ENCODE measurements at places on chromosomes 2 and 18.

DNA sequence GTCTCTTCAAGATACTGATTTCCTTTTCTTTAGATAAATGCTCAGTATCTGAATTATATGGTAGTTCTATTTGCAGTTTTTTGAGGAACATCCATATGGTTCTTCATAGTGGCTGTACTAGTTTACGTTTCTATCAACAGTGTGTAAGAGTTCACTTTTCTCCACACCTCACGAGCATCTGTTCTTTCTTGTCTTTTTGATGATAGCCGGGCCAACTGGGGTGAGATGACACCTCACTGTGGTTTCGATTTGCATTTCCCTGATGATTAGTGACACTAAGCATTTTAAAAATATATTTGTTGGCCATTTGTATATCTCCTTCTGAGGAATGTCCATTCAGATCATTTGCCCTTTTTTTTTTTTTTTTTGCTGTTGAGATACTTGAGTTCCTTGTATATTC is 458.8 kb downstream of the SETBP1 start:
- DNase-seq, result no peak

GRCh38 chr2:178796079-178796677 is 11.0 kb downstream of the TTN start:
- peak; percentile 51 for DNase-seq

DNA sequence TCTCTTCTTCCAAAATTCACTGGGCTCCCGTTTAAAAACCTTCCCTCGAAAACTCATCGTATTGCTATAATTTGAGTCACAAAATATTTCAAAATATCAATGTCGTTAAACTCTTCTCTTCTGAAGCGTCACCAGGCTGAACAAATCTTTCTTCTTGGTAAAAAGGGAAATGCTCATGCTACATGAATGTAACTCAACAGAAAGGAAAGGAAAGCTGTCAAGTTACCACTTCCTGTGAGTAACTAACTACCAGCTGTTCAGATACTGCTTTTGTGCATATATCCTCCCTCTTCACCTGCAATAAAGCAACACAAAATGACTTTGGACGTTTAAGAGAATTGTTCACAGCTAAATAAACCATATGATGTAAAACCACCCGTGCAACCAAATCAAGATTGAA is 95.4 kb downstream of the DOCK10 start:
- no peak for DNase-seq

DNA sequence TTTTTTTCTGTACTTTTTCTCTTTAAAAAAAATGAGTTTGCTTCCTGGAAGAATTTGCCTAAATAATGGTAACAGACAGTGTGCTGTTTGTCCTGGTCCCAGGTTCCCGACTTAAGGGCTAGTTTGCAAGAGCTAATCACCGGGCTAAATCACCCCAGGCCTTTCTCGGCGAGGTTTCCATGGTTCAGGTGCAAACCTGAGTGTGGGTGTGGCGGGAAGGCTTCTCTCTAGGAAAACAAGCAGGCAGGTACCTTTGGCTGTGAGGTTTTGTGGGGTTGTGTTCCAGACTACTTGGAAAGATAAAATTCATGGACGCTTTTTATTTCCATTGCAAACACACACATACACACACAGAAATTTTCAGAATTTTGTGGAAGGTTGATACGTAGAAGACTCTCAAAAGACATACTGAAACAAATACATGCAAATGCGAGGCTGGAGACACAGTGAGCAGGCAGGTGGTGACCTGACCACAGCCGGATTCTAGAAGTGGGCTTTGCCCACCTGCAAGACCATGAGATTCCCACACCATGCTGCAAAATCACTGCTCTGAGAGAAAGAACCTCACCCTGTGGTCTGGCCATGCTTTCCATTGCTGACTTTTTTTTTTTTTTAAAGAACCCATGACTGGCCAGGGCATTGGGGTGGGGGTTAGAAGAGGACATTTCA is 815 bp downstream of the CNDP1 start:
- DNase-seq, result no peak

DNA sequence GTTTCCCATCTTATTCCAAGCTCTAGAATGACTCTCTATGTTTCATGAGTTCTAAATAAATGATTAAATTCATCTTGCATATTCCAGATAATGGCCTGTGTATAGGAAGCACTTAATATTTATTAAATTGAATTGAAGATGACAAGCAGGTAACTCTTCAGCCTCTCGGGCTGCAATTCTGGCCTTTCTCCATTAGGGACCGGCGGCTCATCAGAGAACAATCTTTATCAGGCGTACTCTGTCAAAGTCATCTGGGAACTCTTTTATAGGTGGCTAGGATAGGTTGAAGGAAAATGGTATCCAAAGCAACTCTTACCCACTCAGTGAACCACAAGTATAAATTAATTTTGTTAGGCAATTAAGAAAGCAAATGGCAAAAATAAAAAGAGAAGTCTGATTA is 308.5 kb downstream of the NOL4 start:
- DNase-seq, result no peak

DNA sequence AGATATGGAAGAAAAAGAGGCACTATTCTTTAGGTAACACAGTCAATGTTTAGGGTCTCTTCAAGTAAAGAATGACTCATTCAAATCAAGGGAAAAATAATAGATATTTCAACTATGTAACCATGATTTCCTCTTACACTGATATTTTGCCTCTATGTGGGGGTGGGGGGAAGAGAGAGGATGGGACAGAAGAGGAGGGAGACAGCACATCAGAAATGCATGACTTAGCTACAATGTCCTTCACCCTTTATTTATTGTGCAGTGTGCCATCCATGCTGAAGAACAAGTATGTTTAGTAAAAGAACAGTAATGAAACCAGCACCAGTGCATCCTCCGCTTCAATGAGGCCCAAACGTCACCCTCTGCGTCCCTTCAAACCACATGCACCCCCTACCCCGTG is 204.8 kb downstream of the HDAC4 start:
- DNase-seq, result peak; percentile 46

GRCh38 chr2:238339814-238340213 is 19.5 kb downstream of the TRAF3IP1 start:
- no peak for DNase-seq

DNA sequence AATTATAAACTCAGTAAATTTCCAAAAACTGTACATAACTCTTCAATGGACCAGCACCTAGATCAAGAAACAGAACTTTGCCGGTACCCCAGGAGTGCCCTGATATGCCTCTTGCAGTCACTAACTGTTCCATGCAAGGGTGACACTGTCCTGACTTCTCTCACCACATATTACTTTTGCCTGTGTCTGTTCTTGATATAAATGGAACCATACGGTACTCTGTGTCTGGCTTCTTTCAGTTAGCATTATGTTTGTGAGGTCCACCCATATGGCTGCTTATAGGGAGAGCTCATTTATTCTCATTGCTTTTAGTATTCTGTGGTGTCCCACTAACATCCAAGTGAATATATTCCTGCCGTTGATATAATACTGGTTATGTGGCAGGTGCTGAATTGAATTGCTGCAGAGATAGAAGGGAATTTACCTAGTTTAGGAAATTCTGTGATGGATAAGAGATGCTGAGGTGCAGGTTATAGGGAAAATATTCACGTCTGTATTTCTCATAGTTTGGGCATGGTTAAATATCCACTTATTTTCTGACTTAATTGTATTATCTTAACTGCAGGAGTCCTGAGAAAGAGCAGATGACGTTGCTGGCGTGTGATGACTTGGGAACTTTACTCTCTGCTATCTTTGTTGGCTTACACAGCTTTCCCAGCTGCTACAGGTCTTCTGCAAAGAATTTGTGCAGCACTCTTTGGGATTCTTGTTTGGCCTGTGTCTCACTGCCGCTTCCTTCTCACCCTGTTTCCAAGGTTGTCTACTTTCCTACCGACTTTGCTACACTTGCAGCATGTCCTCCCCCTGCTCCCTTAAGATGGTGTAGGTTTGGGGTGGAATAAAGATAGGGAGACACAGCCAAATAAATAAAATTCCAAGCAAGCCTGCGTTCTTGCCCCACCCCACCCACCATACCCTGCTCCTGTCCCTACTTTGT is 107.9 kb downstream of the MAP4K4 start:
- DNase-seq, result peak; percentile 52

DNA sequence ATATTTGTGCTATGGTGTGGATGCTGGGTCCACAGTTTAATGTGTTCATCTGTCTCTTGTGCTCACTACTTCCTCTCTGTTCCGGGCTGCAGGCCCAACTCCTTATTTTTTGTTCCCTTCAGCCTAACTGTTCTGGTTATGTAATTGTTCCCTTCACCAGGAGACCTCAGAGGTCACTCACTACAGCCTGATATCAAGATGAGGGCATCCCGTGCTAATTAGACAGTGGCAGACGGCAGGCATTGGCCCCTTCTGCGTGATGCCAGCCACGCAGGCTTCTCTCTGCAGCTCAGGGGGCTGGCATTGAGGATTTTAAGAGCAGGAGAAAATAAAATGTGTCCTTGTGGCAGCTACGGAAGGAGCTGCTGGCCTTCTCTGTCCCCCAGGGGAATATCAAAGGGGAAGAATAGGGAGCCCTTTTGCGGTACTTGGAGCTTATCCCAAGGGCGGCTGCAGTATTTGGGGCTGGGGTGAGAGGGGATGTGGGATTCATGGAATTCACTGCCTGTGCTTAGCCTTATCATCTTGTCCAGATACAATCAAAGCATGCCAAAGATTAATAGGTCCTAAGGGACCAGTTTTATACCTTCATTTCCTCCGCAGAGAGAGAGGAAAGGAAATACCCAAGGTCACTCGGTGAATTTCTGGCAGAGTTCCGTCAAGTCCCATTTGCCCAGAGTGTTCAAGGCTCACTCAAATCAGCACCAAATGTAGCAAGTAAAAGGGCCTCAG is 53.3 kb upstream of the TRIB2 start:
- no peak for DNase-seq

- no peak for DNase-seq
These were observed 268.8 kb downstream of the IKZF2 start for GRCh38 chr2:212882626-212883025.

DNA sequence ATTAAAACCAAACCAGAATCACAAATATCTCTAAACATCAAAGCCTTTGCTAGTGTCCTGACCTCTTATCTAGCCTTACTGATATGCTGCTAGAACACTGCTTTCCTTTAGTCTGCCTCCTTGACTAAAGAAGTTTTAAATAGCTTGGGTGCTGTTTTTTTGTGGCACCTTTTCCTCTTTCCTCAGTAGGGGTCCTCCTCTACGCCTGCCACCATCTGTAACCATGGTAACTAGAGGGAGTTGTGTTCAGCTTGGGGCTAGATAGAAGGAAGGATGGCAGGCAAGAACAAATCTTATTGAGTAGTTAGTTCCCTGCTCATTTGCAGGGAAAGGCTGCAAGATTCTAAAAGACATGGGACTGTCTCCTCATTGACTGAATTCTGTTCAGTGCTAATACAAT is 86.0 kb downstream of the TAF4B start:
- DNase-seq, result no peak

- DNase-seq, result no peak
These were observed 147.1 kb upstream of the OTOS start for GRCh38 chr2:240287496-240288086.

DNA sequence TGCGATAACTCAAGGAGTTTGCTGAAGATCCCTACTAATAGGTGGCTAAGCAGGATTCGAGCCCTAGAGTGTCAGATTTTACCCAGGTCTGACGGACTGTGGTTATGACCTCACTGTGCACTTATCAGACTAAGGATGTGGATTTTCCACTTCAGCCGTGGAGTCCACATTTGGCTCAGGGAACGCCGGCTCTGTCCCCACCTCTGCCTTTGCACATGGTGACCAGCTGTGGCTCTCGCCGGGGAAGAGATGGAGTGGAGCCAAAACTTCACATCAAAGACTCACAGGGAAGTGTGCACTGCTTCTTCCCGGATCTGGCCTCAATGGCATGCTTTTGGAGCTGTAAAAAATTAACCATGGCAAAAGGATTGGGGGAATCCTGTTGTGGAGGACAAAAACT is 249.3 kb upstream of the APCDD1 start:
- DNase-seq, result no peak

DNA sequence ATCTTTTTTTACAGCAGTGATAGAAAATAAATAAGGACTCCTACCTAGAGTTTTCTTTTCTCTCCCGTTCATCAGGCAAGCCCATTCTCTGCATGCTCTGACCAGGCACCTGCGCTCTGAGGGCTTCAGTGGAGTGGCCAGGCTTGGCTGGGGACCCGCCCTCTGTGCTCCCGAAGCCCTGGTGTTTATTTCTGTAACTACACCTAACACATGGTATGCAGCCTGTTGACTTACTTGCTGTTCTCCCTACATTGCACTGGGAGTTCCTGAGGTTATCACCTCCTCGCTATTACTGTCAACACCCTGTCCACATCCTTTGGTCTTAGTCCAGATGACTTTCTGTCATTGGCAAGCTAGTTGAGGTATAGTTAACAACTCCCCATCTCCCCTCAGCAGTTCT is 317.7 kb downstream of the LPIN1 start:
- no peak for DNase-seq

- DNase-seq, result peak; percentile 94
These were observed at the start of gene NCL for GRCh38 chr2:231463698-231464575. TSS of gene NCL (minus strand) at chr2:231464484. CDS start at chr2:231464353, 131 bp downstream.

GRCh38 chr2:176461098-176461808 is 192.0 kb downstream of the MTX2 start:
- no peak for DNase-seq

DNA sequence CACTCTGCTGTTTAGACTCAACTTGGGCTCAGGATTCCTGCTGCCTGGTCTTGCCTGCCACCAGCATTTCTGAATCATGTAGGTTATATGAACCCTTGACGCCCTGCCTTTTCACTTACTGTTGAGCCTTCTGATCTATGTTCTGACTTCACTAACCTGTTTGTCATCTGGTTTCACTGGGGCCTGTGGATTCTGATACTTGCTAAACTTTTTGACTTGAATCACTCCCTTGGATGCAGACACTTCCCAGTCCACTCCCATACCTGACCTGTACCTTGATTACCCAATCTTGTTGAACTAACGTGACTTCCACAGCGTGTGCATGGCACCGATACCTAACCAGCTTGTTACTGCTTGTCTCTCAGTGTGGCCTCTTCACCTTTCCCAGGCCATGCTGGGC is 35.6 kb upstream of the SPAG16 start:
- no peak for DNase-seq

- no peak for DNase-seq
These were observed 153.5 kb upstream of the CAVIN2 start for GRCh38 chr2:192000196-192000980.

- DNase-seq, result no peak
These were observed 675.5 kb downstream of the RNF144A start for GRCh38 chr2:7592618-7593140.

DNA sequence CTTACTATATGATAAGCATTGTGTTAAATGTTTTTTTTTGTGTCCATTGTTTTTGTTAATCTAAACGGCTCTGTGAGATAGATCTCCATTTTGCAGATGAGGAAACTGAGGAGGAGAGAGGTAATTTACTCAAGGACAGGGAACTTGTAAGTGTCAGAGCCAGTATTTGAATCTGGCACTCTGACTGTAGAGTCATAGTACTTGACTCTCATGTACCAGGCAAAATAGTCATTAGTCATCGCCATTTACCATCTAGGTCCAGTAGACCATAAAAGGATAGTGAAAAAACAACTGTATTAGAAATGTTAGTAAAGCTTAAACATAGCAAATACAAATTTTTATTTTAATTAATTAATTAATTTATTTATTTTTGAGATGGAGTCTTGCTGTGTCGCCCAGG is 4.8 kb downstream of the PSMD14 start:
- DNase-seq, result no peak
